ENCODE measurements at places on chromosomes 5 and 9.

DNA sequence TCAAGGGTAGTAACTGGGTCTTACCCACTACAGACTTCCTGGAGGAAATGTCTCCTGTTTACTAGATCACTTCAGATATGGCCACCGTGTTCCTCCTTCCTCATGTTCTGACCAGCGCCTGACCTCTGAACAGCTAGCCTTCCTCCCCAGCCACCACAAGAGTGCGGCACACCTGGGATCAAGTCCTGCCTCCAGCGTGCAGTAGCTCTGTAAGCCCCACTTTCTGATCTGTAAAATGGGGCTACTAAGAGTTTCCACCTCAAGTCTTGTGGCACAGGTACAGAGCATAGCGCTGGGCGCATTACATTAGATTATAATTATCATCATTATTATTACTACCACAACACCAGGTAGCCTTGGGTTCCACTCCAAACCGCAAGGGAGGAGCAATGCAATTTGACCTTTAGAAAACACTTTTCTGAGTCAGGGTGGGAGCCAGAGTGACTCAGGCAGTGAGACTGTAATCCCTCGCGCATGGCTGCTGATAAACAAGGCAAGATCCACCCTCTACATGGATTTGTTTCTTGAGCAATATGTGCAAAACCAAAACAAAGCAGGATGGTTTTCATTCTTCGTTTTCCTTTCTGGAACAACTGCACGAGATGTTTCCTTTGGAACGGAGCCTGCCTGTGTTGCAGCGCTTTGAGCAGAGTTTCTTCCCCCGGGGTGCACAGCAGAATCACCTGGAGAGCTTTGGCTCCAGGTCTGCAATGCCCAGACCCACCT is 65.0 kb upstream of the ANGPTL2 start:
- DNase-seq = no peak

GRCh38 chr5:95919658-95920057 is 42.0 kb downstream of the ELL2 start:
- DNase-seq = no peak

DNA sequence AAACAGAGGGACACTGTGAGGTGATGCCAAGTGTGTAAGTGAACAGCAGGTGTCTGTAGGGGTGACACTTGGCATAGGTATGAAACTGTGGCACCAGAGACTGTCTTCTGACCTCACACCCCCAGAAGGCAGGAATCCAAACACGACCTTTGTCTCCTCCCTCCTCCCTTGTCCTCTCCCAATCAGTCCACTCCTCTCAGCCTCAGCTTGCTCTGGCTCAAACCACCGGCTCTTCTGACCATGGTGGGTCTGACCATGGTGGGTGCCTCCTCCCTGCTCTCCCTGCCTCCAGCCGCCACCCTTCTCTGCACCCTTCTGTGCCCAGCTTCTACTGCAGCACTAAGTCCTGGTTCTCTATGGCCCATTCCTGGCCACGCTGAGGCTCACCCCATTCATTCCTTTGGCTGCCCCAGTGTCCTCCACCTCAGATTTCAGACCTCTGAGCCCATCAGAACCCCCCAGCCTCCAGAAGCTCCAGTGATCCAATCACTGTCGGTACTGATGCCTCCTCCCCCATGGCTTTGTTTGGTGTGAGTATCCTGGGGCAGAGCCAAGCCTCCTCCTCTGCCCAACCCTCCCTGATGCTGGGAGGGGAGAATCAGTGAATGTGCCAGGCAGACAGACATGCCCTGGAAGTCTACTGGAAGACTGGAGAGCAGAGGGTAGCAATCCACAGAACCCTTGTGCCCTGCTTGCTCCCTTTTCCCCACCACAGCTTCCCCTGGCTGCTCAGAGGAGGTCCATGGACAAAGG is 1.7 kb upstream of the ARID3C start:
- DNase-seq = no peak

DNA sequence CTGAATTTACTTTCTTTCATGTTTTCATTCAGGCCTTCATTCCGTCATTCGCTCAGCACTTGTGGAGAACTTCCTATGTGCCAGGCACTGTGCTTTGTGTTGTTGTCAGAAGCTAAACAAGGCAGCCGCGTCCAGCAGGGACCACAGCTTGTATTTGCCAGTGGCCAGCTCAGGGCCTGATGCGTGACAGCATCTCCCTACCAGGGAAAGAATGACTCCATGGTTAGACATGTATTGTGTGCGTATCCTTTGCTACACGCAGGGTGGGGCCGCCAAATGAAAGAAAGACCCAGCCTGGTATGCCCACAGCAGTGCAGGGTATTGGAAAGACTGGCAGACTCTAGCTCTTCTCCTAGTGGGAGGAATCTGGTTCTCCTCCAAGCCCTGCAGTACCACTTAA is 4.7 kb upstream of the COL27A1 start:
- DNase-seq = no peak

DNA sequence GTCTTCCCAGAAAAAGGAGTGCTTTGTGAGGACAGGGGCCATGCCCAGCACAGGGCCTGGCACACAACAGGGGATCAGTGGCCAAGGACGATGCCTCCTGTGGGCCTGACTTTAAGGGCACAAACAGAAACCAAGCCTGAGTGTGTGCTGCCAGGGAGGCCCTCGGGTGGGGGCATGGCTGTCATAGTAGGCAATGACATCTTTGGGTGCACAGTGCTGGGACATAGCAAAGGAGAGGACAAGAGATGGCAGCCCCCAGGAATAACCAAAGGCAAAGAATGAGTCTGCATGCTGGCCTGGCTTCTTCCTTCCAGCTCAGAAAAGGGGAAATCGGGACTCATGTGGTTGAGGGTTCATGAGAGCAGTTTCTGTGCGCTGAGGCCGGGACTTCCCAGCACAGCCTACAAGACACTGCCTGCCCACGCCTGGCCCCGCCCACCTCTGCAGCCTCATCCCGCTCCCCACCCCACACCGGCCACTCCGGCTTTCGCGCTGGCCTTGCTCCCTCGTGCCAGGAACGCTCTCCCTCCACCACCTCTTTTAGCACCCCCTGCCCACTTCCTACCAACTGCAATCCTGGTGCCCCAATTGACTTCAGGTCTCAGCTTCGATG is 13.8 kb upstream of the LHX2 start:
- no peak for DNase-seq

DNA sequence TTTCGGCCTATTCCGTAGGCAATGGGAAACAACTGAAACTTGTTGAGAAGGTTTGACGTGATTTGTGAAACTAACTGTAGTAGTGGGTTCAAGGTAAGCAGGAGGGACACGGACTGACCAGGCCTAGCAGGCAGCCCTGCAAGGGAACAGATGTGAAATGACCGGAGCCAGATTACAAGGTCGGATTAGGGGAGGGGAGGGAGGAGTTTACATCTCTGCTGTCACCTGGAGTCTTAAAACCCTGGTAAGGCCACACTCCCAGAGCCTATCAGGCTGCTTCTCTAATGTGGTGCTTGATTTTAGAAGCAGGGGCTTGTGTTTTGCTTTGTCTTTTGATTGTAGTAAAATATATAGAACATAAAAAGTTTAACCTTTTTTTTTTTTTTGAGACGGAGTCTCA is 3.5 kb upstream of the SPTAN1 start:
- no peak for DNase-seq

- DNase-seq = no peak
These were observed 85.0 kb downstream of the MEGF10 start for GRCh38 chr5:127375544-127376091.

- no peak for DNase-seq
These were observed 214.3 kb downstream of the AGTPBP1 start for GRCh38 chr9:85527331-85528020.

- DNase-seq = no peak
These were observed 184.4 kb downstream of the MPDZ start for GRCh38 chr9:13095056-13095455.
